ENCODE measurements at places on chromosomes 5 and 9. TPM values are rescaled to one million over a fixed set of nuclear protein-coding genes. Genes with fewer than 3 reads are reported as not detected.

The NFIB gene
- 0.20 TPM for total RNA-seq

The PHF24 gene
- total RNA-seq = not detected

The DIAPH1 gene
- 287 TPM for total RNA-seq

The OR1J2 gene
- 0.42 TPM for total RNA-seq

The CCL21 gene
- total RNA-seq = not detected

The DOK3 gene
- total RNA-seq = 1.5 TPM

The IGIP gene
- total RNA-seq = 2.3 TPM

The PRDM9 gene
- not detected for total RNA-seq

The RBM27 gene
- 34.8 TPM for total RNA-seq

The LURAP1L gene
- not detected for total RNA-seq

- no peak for DNase-seq
These were observed 399.4 kb downstream of the CTNND2 start for GRCh38 chr5:11504886-11505193.

GRCh38 chr9:135119496-135120064 is 32.1 kb downstream of the OLFM1 start:
- no peak for DNase-seq

DNA sequence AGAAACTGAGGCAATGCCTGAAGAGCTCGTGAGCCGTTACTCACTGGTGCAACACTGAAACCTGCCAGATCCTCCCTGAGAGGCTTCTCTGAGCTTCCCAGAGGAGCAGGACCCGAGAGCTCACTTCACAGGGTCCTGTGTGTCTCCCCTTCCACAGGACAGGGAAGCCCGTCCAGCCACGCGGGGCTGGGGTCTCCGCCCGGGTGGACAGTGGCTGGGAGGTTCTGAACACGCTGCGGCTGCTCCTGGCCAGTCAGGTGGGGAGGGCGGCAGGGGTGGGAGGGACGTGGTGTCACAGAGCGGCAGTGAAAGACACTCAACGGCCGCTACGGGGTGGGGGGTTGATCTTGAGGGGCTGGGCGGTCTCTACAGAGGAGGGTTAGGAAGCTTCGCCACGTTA is 290 bp upstream of the ZDHHC11 start:
- no peak for DNase-seq

- no peak for DNase-seq
These were observed 238.3 kb upstream of the MVB12B start for GRCh38 chr9:126088336-126088735.

DNA sequence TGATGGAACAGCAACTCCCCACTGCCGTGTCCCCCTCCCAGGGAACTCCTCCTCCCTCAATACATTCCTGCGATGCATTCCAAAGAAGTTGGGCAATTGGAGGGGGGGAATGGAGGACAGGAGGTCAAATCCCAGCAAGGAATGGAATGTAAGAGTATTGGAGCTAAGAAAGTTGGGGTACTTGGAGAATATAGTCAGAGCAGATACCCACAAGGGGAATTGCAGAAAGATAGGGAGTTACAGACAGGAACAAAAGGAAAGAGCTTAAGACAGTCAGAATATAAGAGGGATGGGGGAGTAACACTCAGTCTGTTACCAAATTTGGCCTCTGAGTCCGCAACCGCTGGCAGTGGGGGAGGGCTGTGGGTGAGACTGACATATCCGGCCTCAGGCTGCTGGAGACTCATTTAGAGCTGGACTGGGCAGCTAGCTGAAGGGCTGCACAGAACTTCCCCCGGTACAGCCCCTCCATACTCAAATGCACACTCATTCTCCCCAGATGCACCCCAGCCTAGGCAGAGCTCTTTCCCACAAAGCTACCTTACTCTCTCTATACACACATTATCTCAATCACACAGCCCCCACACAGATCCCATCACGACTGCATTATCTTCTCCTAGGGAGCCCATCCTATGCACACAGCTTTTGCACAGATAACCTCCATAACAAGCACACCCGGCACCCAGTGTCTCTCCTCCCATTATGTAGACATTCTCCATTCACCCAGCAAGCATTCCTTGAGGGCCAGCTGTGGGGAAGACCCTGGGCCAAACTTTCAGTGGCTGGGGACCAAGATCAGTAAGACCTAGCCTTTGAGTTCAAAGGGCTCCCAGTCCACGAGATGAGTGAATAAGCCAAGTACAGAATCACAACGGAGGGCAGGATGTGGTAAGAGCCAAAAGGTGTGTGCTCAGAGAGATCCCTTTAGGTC is 3.7 kb downstream of the TLN1 start:
- peak; percentile 48 for DNase-seq

DNA sequence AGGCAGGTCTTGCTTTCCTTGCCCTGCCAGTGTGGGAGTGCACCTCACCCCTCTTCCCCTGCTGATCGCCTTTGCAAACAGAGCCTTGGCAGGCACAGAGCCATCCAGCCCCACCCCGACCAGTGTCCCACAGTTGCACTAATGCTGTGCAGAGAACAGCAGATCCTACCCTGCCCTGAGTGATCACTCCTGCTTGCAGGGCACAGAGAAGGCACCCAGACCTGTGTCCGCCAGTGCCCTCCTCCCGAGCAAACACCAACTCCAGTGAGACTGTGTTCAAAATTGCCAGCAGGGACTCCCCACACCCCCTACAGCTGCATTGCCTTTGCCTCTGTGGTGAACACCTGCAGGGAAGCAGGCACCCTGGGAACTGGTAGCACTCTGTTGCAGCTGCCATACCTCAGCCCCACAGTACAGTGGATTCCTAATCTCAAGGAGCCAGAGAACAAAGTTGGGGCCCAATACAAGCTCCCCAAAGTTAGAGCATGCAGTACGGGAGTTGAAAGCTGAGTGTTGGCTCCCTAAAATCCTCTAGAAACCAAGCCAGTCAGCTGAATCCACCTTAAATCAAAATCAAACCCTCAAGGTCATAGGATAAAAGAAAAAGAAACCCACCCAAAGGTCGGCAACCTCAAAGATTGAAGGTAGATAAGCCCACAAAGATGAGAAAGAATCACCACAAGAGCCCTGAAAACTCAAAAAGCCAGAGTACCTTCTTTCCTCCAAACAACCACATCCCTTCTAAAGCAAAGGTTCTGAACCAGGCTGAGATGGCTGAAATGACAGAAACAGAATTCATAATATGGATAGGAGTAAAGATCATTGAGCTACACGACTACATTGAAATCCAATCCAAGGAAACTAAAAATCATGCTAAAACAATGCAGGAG is 92.9 kb upstream of the PIK3R1 start:
- DNase-seq = no peak

- DNase-seq = no peak
These were observed 24.3 kb downstream of the ABCA1 start for GRCh38 chr9:104903609-104904008.

GRCh38 chr5:14809369-14810155 is 62.0 kb downstream of the ANKH start:
- DNase-seq = peak; percentile 93

- DNase-seq = no peak
These were observed 2227.5 kb upstream of the C9orf72 start for GRCh38 chr9:29800821-29801220.
